ENCODE measurements at places on chromosomes 3 and 15. TPM values are rescaled to one million over a fixed set of nuclear protein-coding genes. Genes with fewer than 3 reads are reported as not detected.

Gene LRTM1
- not detected for total RNA-seq

Gene CKMT1B
- total RNA-seq, result 55.2 TPM

Gene DNAH1
- 0.74 TPM for total RNA-seq

Gene LRRC31
- total RNA-seq, result not detected

Gene CNTN3
- 0.37 TPM for total RNA-seq

Gene CAND2
- 0.35 TPM for total RNA-seq

Gene TMEM108
- total RNA-seq, result 0.13 TPM
